ENCODE measurements at places on chromosomes 4 and X. TPM values are rescaled to one million over a fixed set of nuclear protein-coding genes. Genes with fewer than 3 reads are reported as not detected.
A peak's percentile ranks its signal among the peaks of the same experiment; 100 is the strongest.

- DNase-seq: peak; percentile 46
Observed at GRCh38 chrX:152632445-152633097, 5.1 kb upstream of the GABRQ start.

GRCh38 chr4:108168671-108169523, at the start of gene LEF1:
TSS of gene LEF1 (minus strand) at chr4:108168932. CDS start at chr4:108167767, 1,165 bp downstream.
- no peak for DNase-seq

GRCh38 chrX:106894392-106894909, 8.7 kb downstream of the RIPPLY1 start:
- DNase-seq: peak; percentile 51

- no peak for DNase-seq
Observed at GRCh38 chrX:23901060-23901459, 6.7 kb downstream of the APOO start.

DNA sequence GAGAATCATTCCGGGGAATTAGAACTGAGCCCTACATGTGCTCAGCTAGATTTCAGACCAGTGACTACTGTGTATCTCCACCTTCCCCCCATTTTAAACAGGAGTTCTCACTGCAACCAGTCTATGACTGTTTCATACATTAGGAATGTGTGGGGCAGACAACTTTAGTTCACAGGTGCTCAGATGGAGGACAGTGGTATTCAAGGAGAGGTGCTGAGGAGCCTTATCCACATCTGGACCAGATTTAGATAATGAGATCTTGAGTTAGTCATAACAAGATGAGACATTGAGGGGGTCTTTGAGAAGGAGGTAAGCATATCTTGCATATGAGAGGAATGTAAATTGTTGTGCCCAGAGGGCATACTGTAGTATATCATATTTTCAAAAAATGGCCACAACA, 32.8 kb upstream of the RELL1 start:
- DNase-seq: no peak

DNA sequence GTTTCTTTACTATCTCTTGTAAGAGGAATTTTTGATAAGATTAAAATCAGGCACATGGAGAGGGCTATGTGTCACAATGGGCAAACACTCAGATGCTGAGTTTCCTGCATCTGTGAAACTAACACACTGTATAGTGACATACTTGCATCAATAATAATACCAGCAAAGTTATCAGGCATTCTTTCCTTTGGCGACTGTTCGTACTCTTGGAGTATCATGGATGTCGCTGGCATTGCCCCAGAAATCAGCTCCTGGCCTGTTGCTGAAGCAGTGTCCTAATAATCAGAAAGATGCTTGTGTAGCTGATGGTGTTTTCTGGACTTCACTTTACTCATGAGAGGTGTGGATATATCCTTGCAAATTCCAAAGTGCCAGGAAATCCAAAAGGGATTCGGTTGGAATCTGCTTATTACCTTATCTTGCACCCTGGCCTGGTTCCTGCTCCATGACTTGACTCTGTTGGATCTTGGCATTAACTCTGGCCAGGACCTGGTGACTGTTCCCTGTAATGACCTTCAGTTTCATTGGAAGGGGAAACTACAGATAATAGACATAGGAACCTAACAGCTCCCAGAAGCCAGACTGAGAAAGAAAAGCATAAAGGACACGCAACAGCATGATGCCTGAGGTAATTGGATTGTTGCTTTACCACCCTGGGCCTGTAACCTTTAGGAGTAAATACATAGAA, 762.5 kb upstream of the GRIA3 start:
- DNase-seq: no peak

Gene CXCL8
- total RNA-seq: 0.28 TPM

Gene UGT2B10
- total RNA-seq: 290 TPM
